NCI-H526 (cell line): ENCODE measurements at places on chromosomes 1 and 21.

DNA sequence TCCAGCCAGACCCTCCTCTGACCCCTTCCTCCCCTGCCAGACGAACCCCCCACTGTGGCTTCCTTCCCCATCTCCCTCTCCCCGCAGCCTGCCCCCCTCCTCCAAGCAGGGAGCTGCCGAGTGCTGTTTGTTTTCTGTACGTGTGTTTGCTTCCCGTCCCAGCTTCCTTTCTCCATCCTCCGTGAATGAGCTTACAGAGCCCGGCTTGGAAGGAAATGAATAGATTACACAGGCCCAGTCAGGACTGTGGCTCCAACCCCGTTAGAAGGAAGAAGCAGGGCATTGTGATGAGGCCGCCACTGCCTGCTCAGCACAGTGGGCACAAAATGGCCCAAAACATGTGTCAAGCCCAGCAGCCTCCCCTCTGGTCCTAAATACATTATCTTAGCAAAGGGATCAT lies 123.2 kb downstream of the IGSF21 start:
- peak; percentile 40 for DNase-seq

- DNase-seq, result no peak
These were observed 794 bp upstream of the TOR3A start for GRCh38 chr1:179080866-179081686.

DNA sequence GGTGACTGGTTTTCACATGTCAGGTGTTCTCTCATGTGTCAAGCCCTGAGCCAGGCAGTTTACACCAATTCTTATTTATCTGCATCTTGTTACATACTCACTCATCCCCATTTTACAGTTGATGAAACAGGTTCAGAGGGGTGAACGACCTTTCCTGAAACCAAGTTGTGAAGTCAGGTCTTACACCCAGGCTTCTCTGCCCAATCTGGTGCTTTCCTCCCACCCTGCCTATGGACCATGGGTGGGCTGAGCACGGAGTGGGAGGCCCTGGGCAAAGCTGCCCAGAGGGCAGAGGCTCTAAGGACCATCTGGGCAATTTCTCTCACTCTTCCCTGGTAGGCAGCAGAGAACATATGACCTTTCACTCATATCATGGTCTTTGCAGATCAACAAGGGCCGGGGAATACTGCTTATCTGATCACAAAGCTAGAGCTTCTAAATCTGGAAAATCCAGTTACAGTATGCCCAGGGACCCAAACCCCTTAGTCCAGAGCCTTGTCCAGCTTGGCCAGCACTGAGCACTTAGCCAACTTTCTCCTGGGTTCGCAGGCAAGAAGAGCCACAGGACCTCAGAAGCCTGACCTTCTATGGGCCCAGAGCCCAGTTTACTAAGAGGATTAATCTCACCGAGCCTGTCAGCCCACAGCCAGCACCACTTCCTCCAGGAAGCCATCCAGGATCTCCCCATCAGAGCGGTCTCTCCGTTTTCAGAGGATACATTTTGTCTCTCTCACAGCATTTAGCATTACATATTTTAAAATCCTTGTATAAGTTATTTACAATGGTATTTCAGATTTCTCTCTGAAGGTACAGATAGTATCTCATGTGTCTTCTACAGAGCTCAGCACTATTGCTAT lies 16.0 kb upstream of the TTC39A start:
- no peak for DNase-seq

GRCh38 chr1:5814046-5814619 lies 178.1 kb downstream of the NPHP4 start:
- DNase-seq, result no peak

GRCh38 chr1:109529881-109530456 lies 9.7 kb upstream of the GPR61 start:
- no peak for DNase-seq

GRCh38 chr1:185077374-185077773 lies 32.0 kb downstream of the RNF2 start:
- DNase-seq, result no peak

DNA sequence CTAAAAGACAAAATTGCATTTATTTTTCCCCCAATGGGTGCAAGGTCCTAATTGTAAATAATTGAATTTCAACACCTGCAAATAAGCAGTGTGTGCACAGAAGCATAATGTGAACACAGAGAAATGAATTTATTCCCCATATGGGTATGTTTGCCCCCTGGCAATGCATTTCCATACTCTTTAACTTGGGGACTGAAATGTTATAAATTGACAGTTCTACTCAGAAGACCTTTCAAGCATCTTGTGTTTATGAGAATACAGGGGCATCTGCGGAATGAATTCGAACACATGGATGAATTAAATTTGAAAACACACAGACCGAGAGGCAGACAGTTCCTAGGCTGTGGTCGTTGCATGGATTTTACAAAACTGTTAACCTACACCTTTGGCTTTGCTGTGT lies 3.5 kb downstream of the PBX1 start:
- no peak for DNase-seq

DNA sequence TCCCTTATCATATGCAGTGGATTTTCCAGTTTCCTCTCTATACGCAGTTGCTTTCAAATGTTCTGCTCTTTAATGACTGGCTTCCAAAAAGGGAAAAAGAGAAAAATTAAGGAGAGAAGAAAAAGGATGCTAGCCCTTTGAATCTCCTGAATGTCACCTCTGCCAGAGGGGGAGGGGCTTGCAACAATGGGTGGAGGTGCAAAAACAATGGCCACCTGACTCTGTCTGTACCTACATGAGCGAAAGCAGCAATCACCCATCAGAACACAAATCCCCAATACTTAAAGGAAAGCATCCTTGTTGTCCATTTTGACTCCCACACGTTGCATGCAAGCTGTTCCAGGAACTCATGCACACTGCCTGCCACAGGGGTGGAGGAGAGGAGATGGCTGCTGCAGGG lies 61.2 kb downstream of the CCDC30 start:
- no peak for DNase-seq

GRCh38 chr1:229751610-229752009 lies 125.6 kb downstream of the URB2 start:
- DNase-seq, result no peak

- DNase-seq, result no peak
These were observed 178.8 kb upstream of the NFIA start for GRCh38 chr1:60903591-60903990.

- DNase-seq, result no peak
These were observed 99.6 kb downstream of the ODF2L start for GRCh38 chr1:86296305-86297205.

GRCh38 chr1:206651958-206652890 lies 16.9 kb downstream of the DYRK3 start:
- DNase-seq, result no peak

DNA sequence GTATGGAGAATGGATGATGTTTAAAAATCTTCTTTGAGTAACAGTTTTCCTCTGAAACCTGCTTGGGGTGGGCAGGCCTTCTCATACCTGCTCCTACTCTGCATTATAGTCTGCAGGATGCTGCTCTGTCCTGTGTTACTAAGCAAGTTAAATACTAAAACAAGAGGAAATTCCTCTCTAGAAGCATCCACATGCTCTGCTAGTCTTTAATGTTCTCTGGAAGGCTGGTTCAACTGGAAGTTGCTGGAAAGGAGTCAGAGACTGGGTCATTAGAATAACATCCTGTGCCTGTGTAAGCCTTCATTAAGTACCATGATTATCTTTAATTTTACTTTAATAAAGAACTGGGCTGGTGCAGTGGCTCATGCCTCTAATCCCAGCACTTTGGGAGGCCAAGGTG lies 5.8 kb downstream of the SELP start:
- DNase-seq, result no peak

GRCh38 chr1:6245869-6246496 lies 2.0 kb downstream of the HES3 start:
- peak; percentile 85 for DNase-seq

- DNase-seq, result peak; percentile 14
These were observed 13.9 kb downstream of the DLGAP3 start for GRCh38 chr1:34915521-34915920.

DNA sequence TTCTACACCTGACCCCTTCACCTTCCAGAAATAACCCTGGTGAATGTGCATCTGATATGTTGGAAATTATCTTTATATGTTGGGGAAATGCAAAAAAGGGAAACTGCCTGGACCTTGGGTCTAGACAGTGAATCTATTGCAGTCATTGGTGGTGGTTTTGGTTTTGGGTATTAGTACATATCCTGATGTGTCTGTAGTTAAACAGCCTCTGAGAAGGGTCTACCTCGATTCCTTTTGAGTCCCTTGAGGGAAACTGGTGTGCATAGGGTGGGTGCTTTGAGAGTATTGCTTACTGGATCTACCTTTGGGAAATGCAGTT lies 127.3 kb upstream of the KIAA0040 start:
- DNase-seq, result no peak

DNA sequence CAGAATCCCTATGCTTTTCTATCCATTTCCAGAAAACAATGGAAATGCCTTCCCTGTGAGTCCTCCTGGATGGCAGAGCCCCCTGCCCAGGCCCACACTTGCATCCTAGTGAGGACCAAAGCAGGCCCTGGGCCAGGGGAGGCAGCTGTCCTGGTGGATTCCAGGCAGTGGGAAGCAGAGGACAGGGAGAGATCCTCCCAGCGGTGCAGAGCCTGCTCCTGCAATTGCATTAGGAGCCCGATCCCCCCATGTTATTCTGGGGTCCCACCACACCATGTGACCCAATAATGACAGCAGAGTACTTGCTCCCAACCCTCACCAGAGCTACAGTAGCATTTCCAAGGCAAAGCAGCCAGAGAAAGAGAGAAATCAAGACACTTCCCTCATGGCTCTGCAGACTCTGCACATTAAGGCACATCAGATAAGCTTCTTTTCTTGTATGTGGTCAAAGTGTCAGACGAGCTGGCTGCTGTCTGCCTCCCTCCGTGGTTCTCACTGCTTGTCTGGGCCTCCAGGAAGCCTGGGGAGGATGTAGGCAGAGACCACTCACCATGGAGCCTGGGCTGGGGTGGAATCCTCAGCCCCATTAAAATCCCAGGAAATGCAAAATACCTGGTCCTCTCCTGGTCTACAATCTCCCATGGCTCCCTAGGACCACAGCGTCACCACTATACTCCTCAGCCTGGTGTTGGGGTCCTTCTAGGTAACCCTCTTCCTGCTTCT lies 54.9 kb upstream of the RUNX3 start:
- no peak for DNase-seq

DNA sequence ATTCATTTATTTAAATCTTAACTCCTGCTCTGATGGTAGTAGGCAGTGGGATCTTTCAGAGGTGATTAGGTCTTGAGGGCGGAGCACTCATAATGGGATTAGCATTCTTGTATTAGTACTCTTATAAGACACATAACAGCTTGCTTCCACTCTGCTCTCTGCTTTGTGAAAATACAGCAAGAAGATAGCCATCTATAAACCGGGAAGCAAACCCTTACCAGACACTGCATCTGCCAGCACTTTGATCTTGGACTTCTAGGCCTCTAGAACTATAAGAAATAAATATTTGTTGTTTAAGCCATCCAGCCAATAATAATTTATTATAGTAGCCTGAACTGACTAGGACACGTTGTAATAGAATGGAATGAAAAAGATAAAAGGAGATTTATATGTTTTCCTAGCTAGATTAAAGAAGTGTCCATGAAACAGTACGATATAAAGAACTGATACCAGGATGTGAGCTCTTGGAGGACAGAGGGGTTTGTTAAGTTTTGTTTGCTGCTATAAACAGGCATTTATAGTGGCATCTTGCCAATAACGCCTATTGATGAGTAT lies 869.9 kb downstream of the MRPL39 start:
- DNase-seq, result no peak

DNA sequence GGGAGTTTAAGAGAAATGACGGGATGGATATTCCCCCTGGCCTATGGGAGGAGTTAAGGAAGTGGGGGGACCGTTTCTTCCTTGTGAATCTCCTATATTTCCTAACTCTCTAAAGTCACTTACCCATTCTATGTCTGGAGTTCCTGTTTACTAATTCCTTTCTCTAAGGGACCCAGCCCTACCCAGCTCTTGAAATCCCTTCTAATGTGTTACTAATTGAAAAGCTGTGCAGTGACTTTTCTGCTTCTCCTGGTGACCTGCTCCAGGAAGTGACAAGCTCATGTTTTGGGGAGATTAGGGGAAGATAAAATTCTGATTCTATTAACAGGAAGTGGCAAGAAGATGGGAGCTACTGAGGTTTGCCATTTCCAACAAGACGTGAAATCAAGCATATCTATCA lies 4.0 kb upstream of the SAMSN1 start:
- no peak for DNase-seq

- no peak for DNase-seq
These were observed 2.8 kb downstream of the SCNN1D start for GRCh38 chr1:1282998-1283397.

DNA sequence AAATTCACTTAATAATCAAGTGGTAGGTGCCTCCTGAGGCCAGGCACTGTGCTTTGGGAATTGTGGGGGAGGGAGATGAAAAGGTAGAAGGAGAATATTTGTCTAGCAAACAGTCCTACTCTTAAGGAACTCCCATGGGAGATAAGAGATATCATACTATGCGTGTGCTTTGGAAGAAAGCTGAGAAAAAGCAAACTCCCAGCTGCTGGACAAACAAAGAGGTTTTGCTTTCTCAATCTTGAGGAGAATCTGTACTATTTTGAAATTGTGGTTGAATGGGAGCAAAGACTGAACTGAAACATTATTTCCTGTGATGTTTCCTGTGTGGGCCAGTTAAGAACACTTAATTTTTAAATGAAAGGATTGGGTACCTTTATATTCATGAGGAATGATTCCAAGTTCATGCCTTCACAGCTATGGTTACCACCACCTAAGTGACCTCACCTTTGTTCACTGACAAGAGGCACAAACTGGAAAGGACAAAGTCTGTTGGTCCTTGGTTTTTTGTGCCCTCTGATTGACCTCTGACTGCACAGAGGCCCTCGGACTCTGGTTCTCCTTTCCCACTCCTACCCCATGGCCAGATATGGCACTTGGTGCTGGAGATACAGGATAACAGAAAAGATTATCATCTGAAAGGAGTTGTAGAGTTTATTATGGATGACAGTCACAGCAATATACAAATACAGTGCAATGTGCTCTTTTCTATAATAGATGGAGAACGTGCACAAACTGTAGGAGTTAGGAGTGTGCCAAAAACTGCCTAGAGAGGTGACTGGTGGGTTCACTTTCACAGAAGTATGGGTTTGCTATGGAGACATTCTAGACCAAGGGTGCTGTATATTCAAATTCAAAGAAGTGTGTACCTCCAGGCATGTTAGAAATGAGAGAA lies 1.6 kb downstream of the CD53 start:
- no peak for DNase-seq

GRCh38 chr1:228346731-228347130 lies 59.9 kb downstream of the TRIM11 start:
- DNase-seq, result no peak

GRCh38 chr1:6794164-6794563 lies 8.9 kb downstream of the CAMTA1 start:
- peak; percentile 39 for DNase-seq

GRCh38 chr1:245370905-245371581 lies 216.3 kb downstream of the KIF26B start:
- DNase-seq, result no peak

DNA sequence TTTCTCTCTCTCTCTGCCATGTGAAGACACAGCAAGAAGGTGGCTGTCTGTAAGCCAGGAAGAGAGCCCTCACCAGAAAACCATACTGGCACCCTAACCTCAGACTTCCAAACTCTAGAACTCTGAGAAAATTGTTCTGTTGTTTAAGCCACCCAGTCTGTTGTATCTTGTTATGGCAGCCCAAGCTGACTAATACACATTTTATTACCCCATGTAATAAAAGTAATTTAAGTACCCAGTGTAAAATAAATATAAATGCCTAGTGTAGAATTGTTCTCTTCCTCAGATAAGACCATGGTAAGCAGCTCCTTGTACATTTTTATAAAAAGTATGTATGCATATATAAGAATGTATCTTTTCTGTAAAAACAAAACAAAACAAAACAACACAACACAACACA lies 119.7 kb downstream of the DTL start:
- no peak for DNase-seq
